D341Med (cell line): ENCODE measurements at places on chromosomes 1 and 21.

DNA sequence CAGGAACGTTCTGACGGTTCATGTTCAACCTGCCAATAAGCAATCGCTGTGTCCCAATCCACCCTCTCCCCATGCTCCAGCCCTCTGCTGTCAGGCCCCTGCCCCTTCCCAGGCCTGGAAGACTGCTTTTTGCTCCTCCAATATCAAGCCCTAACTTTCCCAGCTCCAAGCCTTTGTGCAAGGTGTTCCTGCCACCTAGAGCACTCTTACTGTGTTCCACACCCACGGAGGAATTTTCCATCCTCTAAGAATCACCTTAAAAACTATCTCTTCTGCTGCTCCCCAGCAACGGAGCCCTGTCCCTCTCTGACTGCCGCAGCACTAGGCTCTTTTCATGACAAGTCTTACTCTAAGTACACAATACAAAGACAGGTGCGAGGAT, 657.9 kb downstream of the AJAP1 start:
- DNase-seq = no peak

GRCh38 chr1:1432951-1433803, 2.3 kb upstream of the VWA1 start:
- peak; percentile 51 for DNase-seq

DNA sequence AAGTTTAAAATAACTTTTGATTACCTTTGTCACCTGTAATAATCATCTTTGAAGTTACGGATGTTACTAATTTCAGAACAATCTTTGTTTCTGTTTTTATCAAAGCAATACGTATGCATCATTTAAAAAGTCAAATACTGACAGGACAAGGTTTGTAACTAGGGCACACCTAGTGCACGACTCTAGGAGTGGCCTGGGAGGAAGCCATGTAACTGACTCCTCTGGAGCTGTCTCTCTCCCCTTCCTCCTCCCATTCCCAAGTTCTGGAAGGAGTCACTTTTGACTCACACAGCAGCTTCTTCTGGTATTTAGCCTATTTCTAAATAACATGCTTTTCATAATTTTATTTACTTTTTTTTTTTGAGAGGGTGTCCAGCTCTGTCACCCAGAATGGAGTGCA, 11.8 kb upstream of the RAP1GAP start:
- no peak for DNase-seq

DNA sequence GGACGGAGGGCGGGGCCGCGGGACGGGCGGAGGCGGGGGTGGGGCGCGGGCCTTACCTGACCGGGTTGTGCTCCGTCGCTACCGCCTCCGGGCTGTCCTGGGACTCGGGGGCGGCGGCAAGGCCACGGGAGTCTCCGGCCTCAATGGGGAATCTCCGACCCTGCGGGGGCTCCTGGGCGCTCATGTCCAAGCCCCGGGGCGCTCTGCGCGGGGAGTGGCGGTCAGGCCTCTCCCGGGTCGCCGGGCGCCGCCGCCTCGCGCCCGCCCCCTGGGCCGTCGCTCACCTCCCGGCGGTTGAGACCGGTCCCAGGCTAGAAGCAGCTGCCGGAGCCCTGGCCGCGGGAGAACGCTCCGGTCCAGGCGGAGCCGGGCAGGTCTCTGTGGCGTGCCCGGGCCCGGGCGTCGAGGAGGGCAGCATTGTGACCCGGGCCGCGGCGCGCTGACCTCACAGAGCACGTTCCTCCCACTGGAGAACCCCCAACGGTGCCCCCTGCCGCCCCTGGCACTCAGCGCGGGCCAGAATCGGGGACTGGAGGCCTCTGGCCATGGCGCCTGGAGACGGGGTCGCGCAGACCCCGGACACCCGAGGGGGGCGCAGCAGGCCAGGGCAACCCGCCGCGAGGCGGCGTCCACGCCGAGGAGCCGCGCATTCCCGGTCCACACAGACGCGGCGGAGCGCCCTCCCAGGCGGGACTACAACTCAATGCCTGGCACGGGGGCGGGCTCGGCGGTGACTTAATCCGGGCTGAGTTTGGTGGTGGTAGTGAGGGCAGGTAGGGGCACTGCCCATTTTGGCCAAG, 411 bp downstream of the FAM229A start:
- no peak for DNase-seq

DNA sequence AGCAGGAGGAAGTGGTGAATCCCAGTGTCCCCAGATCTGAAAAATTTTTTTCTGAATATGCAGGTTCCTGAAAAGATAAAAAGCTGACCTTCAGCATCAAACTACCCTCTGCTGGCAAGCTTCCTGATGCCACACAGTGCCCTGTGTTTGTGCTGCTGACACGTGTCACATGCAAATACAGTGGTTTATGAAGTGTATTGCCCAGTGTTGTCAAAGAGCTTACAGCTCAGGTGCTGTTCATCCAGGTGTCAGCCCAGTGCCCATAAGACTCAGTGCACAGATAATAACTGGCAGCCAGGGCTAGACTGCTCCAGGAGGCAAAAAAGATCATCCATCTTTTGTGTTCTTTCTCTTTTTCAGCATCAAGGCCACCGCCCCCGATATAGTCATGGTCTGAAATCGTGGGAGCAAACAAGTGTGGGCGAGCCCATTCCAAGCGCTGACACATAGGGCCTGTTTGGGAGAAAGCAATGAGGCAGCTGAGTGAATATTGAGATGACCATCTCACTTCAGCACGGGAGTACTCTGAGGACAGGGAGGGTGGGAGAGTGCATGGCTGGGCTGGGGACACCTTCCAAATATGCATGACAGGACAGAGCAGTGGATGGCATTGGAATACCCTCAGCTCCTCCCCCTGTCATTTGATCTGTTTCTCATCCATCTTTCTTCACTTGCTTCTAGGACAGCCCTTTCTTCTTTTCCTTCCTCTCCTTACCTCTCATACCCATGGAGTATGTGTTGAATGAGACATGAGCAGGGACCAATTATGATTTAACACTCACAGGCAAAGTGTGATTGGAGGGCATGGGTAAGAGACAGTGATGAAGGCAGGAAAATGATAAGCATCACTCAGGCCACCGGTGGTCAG, 6.4 kb upstream of the KCNK1 start:
- no peak for DNase-seq

DNA sequence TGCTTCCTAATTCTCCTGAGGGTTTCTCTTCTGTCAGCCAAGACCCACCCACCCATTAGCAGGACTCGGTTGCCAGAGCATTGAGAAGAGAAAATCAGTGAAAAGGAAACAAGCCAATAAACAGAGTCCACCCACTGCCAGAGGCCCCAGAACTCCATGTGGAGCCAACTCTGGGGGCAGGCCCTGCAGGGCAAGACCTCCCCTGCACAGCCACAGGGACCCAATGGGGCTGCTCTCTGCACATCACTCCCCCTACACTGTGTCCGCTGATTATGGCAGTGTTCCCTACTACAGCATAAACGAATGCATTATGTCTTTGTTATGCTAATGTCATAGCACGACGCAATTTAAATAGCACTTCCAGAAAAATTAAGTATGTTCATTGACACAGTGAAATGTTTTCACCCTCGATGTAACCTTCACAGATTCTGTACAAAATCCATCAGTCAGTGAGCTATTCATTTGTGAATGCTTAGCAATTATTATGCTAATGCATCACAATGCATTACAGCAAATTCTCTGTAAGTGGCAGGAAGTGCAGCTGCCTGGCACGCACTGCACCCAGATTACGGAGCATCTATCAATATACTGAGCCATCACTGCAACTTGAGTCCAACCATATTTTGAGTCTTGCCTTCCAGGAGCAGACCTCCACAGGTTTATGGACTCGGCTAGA, 56.4 kb downstream of the GRIK3 start:
- DNase-seq = no peak

DNA sequence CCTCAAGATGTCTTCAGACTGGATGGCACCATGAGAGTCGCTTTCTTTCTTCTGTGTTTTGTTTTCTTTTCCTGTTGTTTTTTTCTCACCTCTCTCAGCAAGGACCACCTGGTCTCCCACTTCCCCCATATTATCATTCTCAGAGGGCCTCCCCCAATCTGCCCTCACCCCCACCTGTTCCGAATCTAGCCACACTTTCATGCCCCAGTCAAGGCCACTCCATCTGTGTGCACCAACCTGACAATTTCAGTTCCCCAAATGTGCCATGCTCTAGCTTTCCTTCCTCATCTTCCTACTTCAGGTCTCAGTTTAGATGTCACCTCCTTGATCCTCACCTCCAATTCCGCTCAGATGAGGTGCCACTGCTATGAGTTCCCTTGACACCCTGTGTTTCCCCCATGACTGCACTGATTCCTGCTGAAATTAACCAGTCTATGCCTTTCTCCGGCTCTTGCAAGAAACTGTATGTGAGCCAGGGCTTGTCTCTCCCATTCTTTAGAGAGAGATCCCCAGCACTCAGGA, 146.2 kb downstream of the PLPP3 start:
- no peak for DNase-seq

- DNase-seq = peak; percentile 76
Measured at GRCh38 chr1:43073490-43074230, 98.4 kb downstream of the EBNA1BP2 start.

DNA sequence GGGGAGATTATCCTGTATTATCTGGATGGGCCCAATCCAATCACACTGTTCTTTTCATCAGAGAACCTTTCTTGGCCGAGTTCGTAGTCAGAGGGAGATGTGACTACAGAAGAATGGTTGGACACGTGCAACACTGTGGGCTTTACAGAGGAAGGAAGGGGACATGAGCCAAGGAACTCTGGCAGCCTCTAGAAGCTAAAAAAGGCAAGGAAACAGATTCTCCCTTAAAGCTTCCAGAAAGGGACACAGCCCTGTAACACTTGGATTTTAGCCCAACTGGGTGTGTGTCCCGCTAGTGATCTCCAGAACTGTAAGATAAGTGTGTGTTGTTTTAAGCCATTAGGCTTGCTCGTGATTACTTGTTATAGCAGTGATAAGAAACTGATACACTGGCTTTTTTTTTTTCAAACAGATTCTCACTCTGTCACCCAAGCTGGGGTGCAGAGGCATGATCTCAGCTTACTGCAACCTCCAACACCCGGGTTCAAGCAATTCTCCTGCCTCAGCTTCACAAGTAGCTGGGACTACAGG, 53.9 kb upstream of the FBXO28 start:
- no peak for DNase-seq
